ENCODE measurements at places on chromosomes 1 and 21.

DNA sequence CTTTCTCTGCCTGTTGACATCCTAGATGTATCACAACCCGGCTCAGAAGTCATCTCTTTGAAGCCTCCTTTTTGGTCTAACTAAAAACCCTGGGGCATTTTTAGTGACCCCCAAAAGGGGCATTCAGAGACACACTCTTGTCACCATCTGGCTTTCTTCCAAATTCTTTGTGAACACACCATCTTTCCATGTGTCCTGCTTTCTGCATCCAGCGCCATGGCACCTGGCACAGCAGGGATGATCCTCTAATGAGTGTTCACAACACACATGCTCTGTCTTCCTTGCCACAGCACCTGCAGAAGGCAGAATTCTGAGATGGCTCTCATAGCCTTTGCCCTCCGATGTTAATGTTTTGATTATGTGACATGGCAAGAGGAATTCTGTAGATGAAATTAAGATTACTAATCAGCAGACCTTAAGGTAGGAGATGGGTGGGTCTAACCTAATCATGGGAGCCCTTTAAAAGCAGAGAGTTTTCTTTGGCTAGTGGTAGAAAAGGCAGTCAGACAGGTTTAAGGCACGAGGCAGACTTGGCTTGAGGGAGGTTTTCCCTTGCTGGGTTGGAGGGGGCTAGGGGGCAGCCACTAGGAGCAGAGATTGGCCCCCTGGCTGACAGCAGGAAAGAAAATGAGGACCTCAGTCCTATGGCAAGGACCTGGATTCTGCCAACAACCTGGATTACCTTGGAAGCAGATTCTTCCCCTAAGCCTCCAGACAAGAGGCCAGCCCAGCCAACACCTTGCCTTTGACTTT lies 4.9 kb upstream of the TMEM61 start:
- no peak for DNase-seq

GRCh38 chr1:31715873-31716220 lies 12.0 kb upstream of the COL16A1 start:
- DNase-seq, result no peak

DNA sequence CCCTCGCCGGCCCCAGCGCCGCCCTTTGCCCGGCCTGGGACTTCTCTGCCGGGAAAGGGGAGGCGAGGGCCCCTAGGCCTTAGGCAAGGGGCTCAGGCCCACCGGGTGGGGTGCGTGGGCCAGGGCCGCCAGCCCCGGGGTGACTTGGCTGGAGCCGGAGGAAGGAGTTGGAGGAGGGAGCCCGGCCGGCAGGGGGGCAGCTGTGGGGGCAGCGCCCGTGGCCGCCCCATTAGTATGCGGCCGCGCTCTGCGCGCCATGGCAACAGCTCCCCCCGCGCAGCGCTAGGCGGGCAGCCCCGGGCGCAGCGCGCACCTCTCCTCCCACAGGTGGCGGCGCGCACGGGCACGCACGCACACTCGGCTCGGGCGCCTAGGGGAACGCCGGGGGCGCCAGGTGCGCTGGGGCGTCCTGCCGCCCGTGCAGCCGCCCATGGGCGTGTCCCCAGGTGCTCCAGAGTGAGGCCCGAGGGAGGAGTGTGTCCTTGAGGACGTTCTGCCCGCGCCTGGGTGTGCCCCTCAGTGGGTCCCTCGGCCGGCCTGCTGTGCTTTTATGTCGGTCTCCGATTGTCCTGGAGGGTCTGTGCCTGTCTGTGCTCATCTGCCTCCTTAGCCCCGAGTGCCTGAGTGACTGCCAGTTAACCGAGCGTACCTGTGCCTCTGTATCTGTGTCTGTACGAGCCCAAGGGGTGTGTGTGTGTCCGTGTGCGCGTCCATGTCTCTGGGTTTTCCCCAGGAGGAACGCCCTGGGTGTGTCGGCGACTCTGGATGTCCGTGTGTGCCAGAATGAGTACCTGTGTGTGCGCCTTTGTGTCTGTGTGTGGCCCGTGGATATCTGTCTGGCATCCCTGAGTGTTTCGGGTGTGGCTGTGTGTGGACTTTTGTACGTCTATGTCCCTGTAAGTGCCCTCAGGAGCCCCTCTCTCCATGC lies 38.2 kb upstream of the WASF2 start:
- DNase-seq, result peak; percentile 10

GRCh38 chr1:8351693-8352470 lies 34.0 kb downstream of the SLC45A1 start:
- DNase-seq, result no peak

DNA sequence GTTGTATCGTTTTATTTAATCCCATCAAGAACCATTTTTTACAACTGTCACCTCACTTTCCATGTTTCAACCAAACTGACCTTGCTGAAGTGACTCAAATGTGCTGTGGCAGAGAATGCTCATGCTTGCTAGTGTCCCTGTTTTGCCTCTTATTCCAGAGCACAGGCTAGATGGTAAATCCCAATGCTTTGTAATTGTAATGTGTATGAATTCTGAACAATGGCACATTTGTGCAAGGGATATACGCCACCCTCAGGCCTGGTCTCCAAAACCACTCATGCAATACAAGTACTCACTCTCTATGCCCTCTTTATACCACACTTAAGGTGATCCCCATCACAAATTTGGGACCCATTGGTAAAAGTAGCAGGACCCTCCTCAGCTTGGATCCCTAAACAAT lies 313.6 kb downstream of the HHIPL2 start:
- DNase-seq, result no peak

DNA sequence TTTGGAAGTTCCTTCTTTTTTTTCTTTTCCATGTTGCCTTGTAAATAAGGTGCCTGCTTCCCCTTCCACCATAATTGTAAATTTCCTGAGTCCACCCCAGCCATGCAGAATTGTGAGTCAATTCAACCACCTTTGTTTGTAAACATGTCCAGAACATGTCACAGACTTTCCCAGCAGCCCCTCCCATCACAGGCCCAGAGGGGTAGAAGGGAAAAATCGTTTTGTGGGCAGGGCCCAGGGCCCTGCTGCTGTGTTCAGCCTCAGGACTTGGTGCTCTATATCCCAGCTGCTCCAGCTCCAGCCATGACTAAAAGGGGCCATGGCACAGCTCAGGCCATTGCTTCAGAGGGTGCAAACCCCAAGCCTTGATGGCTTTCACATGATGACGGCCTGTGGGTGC lies 384.6 kb upstream of the NCAM2 start:
- DNase-seq, result no peak

DNA sequence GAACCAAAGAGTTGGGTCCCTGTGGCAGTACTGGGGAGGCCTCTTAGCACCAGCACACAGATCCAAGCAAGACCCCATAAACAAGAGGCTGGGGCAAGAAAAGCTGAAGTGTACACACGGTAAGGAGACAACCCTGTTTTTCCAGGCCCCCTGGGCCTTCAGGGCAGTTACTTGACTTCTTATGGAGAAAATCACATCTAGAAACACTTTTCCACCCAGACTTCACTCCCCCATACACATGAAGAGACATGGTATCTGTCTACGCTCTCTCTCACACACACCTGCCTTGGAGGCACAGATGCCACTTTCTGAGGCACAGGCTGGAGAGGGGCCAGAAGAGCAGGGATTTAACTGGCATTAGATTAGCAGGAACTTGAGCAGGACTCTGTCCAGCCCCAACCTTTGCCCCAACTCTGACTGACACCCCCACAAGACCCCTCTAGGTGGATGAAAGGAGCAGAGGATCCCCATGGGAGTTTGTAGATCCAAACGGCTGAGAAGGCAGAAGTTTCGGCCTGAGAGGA lies 2.2 kb downstream of the CERS2 start:
- no peak for DNase-seq

DNA sequence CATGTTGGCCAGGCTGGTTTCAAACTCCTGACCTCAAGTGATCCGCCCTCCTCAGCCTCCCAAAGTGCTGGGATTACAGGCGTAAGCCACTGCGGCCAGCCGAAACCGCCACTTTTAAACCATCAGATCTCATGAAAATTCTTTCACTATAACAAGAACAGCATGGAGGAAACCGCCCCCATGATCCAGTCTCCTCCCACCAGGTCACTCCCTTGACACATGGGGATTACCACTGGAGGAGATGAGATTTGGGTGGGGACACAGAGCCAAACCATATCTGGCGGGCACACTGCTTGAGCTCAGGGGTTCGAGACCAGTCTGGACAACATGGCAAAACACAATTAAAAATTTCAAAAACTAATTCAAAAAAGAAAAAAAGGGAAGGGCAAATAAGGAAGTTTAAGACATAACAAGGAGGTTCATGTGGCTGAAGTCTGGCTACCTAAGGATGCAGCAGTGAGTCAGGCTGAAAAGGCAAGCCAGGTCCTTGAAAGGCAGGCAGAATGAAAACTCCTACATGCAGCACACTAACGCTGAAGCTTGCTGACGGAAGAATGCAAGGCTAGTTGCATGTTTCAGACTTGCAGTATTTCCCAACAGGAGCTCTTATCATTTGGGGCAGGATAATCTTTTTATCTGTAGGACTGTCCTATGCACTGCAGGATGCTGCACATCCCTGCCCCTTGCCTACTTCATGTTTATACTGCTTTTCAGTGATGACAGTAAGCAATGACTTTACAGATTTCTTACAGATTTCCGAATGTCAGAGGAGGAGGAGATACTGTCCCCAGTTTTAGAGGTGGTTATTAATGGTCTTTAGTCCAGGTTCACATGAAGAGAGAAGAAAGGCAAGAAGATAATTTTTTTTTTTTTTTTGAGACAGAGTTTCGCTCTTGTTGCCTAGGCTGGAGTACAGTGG lies 49.3 kb downstream of the FBXO42 start:
- DNase-seq, result no peak

DNA sequence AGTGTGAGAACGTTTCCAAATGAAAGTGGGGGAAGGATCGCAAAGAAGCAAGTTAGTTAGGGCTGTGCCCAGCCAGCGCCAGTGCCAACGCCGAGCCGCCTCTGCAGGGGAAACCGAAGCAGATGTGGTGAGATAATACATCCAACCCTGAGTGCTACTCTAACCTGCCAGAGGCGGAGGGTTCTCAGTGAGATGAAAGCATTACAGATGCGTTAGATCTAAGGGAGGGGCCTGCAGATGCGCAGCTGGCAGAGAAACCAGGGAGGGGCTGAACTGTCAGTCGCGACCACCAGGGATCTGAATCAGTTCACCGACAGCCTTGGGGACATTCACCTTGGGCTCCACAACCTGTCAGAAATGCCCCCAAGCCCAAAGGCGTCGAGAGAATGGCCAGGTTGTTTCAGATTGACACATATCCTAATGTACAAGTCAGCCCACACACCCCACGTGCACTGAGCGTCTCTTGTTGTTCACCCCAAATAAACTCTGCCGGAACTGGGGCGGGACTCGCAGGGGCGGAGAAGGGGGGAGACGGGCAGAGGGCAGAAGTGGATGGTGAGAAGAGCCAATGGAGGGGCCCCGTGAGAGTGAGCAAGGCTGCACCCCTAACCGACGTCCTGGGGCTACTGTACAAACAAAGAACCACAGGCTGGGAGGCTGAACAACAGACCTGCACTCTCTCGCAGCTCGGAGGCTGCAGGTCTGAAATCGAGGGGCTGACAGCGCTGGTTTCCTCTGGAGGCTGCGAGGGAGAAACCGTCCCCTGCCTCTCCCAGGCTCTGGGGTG lies 8.7 kb upstream of the UMODL1 start:
- peak; percentile 83 for DNase-seq

DNA sequence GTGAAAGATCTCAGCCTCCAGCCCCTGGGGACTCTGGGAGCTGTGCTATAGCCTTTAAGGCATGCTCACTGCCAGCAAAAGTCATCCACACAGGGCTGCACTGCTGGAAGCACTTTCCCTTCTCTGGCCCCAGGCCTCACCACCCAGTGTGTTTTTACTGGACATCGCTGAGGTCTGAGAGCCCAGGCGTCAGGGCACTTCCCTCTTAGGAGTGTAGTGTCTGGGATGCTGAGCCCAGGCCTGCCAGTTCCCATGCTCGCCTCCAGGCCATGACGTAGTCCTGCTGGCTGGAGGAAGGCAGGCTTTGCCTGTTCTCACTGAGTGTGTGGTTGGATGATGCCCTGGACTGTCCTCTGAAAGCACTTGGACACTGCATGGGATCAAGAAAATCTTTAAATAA lies 101.2 kb downstream of the GDAP2 start:
- no peak for DNase-seq

GRCh38 chr1:154404984-154405746 lies at the start of gene IL6R:
Gene IL6R, plus strand, starts transcription at chr1:154405343. Its CDS starts 287 bp downstream, at chr1:154405630.
- no peak for DNase-seq

DNA sequence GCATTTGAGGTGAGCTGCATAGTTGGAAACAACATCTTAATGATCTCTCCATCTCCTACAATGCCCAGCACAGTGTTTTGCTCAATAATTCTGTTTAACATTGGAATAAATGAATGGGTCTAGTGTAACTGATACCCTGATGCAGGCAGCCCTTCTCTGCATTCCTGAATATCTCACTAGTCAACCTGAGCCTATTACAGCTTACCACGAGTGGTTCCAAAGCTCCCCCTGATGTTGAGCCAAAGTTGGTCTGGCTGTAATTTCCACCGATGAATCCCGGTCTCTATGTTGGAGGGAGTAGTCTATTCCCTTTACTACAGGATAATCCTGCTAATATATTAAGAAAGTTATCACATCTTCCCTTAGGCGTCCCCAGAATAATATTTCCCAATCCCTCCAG lies 63.8 kb downstream of the ZBTB18 start:
- DNase-seq, result no peak

DNA sequence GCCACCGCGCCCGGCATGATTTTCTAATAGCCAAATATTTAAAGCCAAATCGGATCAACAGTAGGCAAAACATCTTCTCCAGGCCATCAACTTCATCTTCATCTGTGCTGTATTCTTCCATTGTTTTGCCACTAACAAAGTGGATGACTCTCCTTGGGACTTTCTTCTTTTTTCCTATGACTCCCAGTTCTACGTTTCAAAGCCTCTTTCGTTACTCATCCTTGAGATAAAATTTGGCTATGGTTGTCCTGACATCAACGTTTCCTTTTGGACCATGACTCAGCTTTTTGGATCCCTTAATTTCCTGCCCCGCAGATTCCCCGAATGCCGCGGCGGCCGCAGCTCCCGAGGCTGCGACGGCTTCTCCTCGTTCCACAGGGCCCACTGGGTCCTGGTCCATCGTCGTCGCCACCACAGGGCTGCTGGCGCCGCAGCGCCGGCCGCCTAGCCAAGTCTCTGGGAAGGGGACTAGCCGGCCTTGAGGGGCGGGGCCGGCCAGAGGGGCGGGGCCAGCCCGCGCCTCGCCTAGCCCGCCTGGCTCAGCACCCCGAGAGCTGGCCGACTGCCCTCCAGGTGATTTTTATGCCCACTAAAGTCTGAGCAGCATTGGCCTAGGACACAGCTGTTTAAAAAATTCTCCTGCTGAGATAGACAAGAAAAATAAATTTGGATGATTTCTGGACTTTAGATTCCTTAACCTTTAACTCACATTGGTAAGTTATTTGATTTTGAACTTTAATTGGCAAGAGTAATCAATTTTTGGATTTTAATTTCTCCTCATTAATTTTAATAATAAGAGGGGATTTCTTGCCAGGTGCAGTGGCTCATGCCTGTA lies 93.9 kb downstream of the ADCY10 start:
- DNase-seq, result no peak

DNA sequence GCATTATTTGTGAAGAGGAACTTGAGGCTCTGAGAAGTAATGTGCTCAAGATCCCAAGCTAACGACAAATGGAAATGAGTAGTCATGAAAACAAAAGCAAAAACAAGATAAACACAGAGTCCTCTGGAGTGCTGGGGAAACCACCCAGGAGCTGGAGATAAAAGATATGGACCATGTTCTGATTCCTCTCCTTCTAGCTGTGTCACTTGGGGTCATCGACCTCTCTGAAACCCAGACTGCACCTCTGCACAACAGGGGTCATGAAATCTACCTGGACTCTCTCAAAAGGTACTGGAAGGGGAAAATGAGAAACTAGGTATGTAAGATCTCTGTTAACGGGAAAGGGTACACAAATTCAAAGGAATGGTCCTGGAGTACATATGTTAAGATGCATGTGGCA lies 6.5 kb downstream of the PGLYRP4 start:
- DNase-seq, result no peak

GRCh38 chr1:88029142-88029541 lies 654.9 kb upstream of the PKN2 start:
- DNase-seq, result no peak

- no peak for DNase-seq
These were observed 692.2 kb downstream of the USP25 start for GRCh38 chr21:16421965-16422364.

Data from activated CD8-positive, alpha-beta memory T cell treated with anti-CD3 and anti-CD28 coated beads for 1 hour (primary cell).